ENCODE measurements at places on chromosomes 5 and 9.

DNA sequence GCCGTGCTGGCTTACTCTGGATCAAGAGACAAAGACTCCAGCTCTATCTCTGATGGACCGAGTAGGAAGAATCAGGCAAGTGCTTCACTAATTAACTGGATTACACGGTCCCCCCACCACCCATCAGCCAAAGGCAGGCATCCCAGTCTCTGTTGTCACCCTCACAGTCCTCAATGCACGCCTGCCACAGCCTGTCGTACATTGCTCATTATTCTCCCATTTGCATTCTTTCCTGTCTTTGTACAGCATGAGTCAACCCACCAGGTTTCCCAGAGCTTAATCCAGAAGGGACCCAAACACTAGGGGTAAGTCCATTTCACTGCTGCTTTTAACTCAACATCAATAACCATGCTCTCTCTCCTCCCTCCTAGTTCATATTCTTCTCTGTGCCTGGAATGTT is 44.4 kb downstream of the PCA3 start:
- DNase-seq, result no peak

DNA sequence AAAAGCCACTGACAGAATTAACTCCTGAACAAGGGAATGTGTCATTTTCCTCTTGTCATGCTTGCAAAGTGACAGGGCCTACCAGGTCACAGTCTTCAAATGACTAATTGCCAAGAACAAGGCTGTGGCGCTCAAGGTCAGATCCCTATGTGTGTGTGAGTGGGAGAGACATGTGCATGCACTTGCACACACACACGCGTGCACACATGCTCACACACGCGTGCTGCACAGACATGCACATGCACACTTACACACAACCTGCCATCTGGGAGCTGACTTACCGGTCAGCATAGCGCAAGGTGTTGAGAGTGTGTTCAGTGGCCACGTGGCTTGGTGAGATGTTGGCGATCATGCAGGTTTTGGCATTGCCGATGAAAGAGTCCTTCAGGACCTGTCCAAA is 69.8 kb downstream of the KIF24 start:
- DNase-seq, result no peak

GRCh38 chr5:39711821-39712220 is 287.0 kb upstream of the DAB2 start:
- DNase-seq, result no peak

GRCh38 chr5:119373449-119373858 is 17.6 kb downstream of the TNFAIP8 start:
- no peak for DNase-seq

DNA sequence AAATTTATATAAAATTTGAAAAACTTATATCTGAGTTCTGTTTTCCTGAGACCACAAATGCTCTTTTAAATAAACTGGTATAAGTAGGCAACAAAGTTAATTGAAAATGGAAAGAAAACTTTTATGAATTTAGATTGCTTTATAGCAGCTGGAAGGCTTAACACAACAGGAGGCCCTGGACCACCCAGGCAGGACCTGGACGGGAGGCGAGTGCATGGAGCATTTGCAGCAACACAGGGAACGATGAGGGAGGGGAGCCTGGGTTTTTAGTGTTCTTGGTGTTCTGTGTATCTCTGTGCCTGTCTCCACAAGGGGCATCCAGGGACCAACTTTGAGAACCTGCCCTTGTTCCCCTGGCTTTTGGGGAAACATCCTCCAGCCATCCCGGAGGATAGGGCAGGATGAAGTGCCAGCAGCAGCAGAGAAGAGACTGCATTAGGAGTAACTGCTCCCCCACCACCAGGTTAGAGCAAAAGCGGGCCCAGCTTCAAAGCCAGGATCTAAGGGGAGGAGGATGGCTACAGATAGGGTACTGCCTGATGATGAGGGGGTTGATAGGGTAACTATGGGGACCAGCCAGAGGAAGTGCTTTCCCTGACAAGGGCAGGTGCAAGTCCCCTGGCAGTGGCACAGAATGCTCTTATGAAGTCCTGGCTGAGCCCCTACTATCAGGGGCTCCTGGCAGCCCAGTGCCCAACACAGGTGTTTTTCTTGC is 6.7 kb upstream of the SPATA31E1 start:
- DNase-seq, result no peak

- no peak for DNase-seq
Observed at GRCh38 chr9:35070823-35071813, 1.3 kb downstream of the VCP start.

- DNase-seq, result no peak
Observed at GRCh38 chr9:35579130-35579529, 25.9 kb upstream of the TESK1 start.
